Activated CD8-positive, alpha-beta memory T cell treated with anti-CD3 and anti-CD28 coated beads for 4 hours (primary cell): ENCODE measurements at places on chromosomes 13 and 19.

GRCh38 chr19:2483084-2483483 is 7.2 kb downstream of the GADD45B start:
- no peak for DNase-seq

DNA sequence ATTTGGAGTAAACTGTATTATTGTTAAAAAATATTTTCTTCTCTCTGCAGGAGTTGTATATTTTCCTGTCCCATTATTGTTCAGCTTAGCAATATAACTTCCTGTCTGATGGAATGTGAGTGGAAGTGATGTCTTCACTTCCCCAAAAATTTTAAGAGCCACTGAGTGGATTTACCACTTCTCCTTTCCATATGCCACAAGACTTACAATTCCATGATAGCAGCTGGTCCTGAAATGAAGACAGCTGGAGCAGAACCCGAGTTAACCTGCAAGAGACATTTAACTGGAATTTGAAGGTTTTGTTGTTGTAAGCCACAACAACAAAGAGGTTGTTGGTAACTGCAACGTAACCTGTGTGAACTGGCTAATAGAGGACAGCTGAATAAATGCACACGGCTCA is 23.4 kb upstream of the TBC1D4 start:
- DNase-seq = no peak

DNA sequence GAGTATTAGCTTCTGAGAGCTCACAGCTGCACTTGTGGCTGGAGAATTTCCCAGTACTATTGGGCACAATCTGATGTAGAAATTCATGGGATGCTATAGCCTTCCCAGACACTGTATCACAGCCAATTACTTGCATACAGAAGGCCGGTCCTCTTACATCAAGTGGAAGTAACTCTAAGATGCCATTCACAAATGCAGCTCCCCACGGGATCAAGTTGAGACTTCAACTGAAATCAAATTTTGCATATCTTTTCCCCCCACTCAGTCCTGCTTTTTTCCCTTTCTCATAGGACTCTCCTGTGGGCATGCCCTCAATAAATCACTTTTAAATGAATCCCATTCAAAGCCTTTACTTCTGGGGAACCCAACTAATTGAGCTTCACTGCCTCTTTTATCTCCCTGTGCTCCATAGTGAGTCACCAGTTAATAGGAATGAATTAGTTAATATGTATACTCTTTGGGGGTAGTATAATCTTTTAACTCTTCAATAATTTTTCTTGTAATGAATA is 1970.8 kb downstream of the OLFM4 start:
- no peak for DNase-seq

DNA sequence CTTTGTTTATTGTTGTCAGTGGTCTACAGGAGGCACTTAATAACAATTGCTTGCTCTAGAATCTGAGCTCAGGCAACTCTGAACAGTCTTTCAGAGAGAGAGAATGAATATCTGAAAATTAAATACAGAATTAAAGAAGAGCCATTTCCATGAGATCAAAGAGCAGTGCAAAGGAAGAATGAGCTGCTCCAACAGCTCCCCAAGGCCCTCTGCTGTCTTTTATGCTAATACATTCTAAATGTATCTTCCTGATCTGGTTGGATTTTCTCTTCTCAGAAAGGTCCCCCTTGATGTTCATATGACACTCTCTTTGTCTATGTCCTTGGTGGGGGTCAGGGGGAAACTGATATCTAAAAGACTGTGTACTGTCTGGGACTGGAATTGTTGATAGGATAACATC is 1029.6 kb downstream of the PCDH9 start:
- no peak for DNase-seq

- no peak for DNase-seq
These were observed 7.7 kb downstream of the PPP1R12C start for GRCh38 chr19:55109527-55110291.

DNA sequence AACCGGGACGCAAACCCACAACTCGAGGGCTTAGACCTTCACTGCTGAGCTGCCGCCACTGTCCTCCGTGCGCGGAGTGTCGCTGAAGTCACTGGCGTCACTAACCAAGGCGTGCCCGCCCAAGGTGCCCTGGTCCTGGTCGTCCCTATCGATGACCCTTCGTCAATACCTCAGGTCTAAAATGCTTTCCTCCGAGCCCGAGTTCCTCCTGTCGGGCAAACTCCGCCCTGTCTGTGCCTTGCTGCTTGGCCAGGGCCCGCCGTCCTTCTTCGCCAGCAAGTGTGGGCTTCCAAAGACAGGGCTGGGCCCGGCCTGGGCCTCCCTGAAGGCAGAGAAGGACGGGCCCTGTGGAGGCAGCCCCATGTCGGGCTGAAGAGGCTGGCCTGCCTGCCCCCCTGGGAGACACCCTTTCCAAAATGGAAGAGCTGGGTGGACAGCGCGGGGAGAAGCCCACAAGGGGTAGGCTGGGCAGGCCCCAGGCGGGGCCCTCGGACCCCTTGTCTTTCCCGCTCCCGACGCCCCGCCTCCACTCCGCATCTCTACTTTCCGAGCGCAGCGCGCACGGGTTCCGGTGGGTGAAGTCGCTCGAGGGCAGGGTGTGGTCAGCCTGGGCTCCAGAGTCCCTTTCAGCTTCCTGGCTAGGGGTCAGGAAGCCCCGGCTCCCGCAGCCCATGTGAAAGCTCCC is 13.4 kb downstream of the RB1 start:
- no peak for DNase-seq

- DNase-seq = no peak
These were observed 89.3 kb downstream of the KL start for GRCh38 chr13:33105387-33106005.

GRCh38 chr13:39365879-39366278 is 237.1 kb downstream of the LHFPL6 start:
- no peak for DNase-seq

DNA sequence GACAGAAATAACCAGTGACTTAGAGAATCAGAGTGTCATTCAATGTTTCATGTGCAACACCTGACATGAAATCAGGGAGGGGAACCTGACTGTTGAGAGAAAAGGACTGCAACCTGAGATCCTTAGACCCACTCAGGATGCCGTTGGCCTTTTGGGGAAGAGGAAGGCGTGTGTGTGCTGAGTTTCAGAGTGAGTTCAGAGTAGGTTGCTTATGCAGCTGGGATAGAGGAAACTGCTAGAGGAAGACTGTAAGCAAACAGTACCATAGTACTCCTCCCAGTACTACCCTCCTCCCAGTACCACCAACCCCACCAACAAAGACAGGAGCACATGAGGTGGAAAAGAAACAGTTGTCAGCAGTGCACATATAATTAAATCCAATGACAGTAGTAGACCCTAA is 63.7 kb downstream of the KL start:
- no peak for DNase-seq

DNA sequence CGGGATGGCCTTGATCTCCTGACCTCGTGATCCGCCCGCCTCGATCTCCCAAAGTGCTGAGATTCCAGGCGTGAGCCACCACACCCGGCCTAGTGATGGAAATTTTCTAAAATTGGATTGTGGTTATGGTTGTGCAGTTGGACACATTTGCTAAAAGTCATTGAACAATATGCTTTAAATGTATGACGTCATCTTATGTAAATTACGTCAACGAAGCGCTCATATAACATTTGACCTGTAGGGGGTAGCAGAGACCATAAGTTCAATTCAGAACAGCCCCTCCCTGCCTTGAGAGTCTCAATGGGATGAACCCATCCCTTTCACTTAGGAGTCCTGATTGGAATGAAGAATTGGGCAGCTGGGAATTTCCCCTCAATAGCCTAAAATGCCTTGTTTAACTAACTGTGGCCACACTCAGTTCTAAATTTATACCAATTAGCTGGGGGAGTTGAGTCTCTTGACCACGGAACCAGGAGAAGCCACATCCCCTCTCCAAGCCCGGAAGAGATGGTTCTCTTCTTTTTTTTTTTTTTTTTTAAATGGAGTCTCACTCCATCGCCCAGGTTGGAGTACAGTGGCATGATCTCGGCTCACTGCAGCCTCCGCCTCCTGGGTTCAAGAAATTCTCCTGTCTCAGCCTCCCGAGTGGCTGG is 15.2 kb upstream of the TLE6 start:
- peak; percentile 11 for DNase-seq

DNA sequence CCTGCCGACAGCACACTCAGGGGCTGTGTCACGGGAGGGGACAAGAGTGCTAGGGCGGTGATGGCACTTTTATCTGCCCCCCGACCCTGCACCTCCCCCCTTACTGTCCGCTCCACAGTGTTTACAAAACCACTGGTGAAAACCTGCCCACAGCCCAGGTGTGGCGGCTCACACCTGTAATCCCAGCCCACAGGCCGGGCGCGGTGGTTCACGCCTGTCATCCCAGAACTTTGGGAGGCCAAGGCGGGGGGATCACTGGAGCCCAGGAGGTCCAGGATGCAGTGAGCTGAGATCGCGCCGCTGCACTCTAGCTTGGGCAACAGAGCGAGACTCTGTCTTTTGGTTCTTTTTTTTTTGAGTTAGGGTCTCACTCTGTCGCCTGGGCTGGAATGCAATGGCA is 11.8 kb downstream of the LINGO3 start:
- DNase-seq = no peak

- DNase-seq = no peak
These were observed 40.3 kb upstream of the IPO5 start for GRCh38 chr13:97913206-97913605.

DNA sequence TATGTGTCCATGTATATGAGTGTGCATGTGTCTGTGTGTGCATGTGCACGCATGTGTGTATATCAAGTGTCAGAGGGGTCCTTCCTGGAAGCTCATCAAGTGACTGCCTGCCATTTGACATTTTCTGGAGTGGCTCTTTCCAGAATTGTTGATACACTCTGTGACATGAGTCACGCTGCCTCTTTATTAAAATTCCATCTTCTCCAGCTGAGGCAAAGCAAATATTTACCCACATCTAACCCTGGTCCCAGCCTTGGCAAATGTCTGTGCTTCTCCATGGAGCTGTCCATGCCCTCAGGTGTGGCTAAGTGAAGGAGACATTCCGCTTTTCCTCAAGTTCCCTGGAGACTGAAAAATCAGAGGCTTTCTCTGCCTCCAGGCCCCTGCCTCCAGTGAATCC is 88.2 kb upstream of the MBNL2 start:
- DNase-seq = no peak

DNA sequence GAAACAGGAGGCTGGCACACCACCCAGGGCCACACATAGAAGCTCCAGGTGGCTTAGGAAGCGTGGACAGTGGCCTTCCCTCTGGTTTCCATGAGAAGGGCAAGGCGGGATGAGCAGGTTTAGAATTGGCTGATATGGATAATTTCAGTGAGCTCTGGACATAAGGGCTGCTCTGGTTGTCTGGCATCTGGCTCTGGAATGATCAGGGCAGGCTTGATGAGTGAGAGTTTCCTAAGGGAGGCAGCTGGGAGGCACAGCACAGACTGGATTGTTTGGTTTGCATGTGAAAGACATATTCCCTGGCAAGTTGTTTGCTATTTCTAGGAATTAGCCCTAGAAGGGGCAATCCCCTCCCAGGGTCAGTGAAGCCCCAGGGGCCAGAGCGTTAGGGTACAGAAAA is 129.5 kb downstream of the ATP8A2 start:
- DNase-seq = no peak

GRCh38 chr13:45951166-45951565 is 99.6 kb upstream of the SIAH3 start:
- DNase-seq = no peak
